ENCODE measurements at places on chromosomes 4 and X. TPM values are rescaled to one million over a fixed set of nuclear protein-coding genes. Genes with fewer than 3 reads are reported as not detected.

SPON2 gene
- 7.6 TPM for total RNA-seq

REELD1 gene
- total RNA-seq: not detected

GYPB gene
- total RNA-seq: not detected

S100P gene
- 2.0 TPM for total RNA-seq

F11 gene
- 0.25 TPM for total RNA-seq
